LHCN-M2 (cell line): ENCODE measurements at places on chromosomes 13 and 19. TPM values are rescaled to one million over a fixed set of nuclear protein-coding genes. Genes with fewer than 3 reads are reported as not detected.

GRCh38 chr13:59413126-59413525 is 750.6 kb downstream of the DIAPH3 start:
- no peak for DNase-seq

The DNAJC3 gene
- 41.4 and 43.2 TPM in 2 replicates for total RNA-seq

The ZNF814 gene
- total RNA-seq = 4.9 and 6.9 TPM in 2 replicates

The ERICH6B gene
- not detected in 2 replicates for total RNA-seq

- DNase-seq = peak; percentile 27
Measured at GRCh38 chr19:39160523-39160861, 34.9 kb downstream of the PAK4 start.

DNA sequence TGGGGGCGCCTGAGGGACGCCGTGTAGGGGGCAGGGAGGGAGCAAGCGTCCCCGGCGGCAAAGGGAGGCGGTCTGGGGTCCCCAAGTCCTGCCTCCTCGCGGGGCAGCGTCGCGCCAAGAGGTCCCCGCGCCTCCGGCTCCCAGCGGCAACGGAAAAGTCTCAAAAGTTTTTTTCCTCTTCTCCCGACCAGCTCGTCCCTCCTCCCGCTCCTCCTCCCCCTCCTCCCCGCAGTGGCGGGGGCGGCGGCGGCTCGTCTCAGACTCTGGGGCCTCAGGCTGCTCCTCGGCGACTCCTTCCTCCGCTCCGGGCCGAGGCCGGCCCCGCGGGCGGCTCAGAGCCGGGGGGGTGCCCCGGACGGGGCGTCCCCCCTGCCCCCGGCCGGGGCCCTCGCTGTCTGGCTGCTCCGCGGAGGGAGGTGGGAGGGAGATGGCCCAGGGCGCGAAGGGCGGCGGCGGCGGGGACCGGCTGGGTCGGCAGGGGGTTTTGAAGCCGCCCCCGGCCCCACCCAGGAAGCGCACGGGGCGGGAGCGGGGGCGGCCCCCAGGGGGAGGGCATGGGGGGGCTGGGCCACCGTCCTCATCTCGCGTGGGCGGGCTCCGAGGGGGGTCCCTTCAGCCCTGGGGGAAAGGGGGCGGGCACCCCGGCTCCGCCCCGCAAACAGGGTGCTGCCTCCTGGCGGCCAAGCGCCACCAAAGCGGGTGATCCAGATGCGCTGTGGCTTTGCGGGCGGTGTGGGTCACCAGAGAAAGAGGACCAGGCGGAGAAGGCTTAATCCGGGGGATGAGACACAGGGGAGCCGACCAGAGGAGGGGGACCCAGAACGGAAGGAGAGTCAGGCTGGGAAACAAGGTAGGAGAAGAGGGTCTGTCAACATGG is at the start of gene TGFB1:
Gene TGFB1 (minus strand): TSS at position 457 of the 877 bp plus-strand sequence. CDS start 878 bp downstream, outside the sequence.
- peak; percentile 78 for DNase-seq

DNA sequence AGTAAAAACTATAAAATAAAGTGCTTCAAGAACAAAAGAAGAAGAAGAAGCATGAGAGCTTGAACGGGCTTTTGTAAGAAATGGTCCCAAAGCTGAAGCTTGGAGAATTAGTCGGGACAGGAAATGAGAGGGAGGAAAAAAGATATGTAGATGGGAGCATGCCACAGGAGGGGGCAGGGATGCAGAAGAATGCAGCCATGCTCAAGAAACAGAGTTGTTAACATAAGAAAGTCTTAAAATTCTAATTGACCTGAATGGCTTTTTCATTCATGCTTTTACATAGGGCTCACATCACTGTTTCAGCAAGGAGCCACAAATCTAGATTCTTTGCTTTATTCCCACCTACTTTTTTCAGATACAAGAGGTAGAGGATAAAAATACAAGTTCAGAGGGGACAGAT is 27.7 kb upstream of the NBEA start:
- no peak for DNase-seq

The HSD17B14 gene
- not detected in 2 replicates for total RNA-seq

The HS6ST3 gene
- total RNA-seq = not detected in 2 replicates

GRCh38 chr19:39008137-39008536 is 24.2 kb downstream of the FBXO27 start:
- DNase-seq = no peak

The ZNF417 gene
- 9.3 and 10.8 TPM in 2 replicates for total RNA-seq

The HNRNPUL1 gene
- 153 and 159 TPM in 2 replicates for total RNA-seq

The ATP11A gene
- 6.0 and 6.7 TPM in 2 replicates for total RNA-seq

The NFILZ gene
- not detected in 2 replicates for total RNA-seq

The ZNF723 gene
- total RNA-seq = not detected in 2 replicates

The C19orf38 gene
- not detected in 2 replicates for total RNA-seq
